ENCODE measurements at places on chromosomes 3 and 15. TPM values are rescaled to one million over a fixed set of nuclear protein-coding genes. Genes with fewer than 3 reads are reported as not detected.

- H3K27me3 ChIP-seq: peaks cover 16% of the 10 kb centered on the region
- H3K4me1 ChIP-seq: peaks cover 28% of the 10 kb centered on the region
- no peak overlapping the region for H3K4me3 ChIP-seq
These were observed 90.7 kb downstream of the TMEM266 start for GRCh38 chr15:76150513-76150912.

DNA sequence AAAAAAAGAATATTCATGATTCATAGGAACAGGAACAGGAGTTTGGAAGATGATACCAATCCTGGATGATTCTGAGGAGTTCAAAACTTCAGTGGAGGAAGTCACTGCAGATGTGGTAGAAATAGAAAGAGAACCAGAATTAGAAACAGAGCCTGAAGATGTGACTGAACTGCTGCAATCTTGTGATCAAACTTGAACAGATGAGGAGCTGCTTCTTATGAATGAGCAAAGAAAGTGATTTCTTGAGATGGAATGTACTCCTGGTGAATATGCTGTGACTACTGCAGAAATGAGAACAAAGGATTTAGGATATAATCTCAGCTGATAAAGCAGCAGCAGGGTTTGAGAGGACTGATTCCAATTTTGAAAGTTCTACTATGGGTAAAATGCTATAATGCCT is 72.7 kb downstream of the GSK3B start:
- no peak for DNase-seq
- no peak overlapping the region for H3K4me3 ChIP-seq
- no peaks in the 10 kb centered on the region for H3K36me3 ChIP-seq
- no peaks in the 10 kb centered on the region for H3K27me3 ChIP-seq
- H3K27ac ChIP-seq: no peak overlapping the region
- peaks cover 78% of the 10 kb centered on the region for H3K4me1 ChIP-seq

- no peaks in the 10 kb centered on the region for H3K4me1 ChIP-seq
- no peaks in the 10 kb centered on the region for H3K36me3 ChIP-seq
- no peak for DNase-seq
These were observed 453.7 kb downstream of the FGF12 start for GRCh38 chr3:192273697-192274010.

DNA sequence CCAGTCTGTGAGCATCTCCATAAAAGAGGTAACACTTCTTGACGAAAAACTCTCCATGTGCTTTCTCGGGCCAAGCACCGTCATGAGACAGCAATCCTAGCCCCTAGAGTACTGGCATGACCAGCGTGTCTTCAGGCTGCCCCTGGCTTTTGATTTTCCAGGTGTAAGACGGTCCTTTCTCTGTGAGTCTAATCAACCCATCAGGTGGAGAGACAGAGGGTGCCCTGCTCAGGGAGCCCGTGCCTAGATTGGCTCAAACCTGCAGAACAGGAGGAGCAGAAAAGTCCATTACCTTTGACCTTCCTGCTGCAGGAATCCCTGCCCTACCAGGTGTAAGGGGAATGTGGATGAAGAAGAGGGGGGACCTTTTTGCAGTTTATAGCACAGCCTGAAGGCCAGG is 109.5 kb upstream of the CHRM5 start:
- H3K4me3 ChIP-seq: no peak overlapping the region
- H3K4me1 ChIP-seq: no peaks in the 10 kb centered on the region
- no peak overlapping the region for H3K27ac ChIP-seq
- no peaks in the 10 kb centered on the region for H3K27me3 ChIP-seq
- H3K36me3 ChIP-seq: peaks cover 4% of the 10 kb centered on the region
- no peak for DNase-seq

GRCh38 chr3:167051421-167051820 is 328.7 kb downstream of the ZBBX start:
- peaks cover 5% of the 10 kb centered on the region for H3K36me3 ChIP-seq
- no peaks in the 10 kb centered on the region for H3K27me3 ChIP-seq
- no peak overlapping the region for H3K4me3 ChIP-seq
- no peak for DNase-seq
- no peaks in the 10 kb centered on the region for H3K4me1 ChIP-seq
- H3K27ac ChIP-seq: no peak overlapping the region

GRCh38 chr3:157282261-157283191 is 122.6 kb upstream of the CCNL1 start:
- H3K27ac ChIP-seq: no peak overlapping the region
- no peaks in the 10 kb centered on the region for H3K4me1 ChIP-seq
- peaks cover 7% of the 10 kb centered on the region for H3K27me3 ChIP-seq
- H3K36me3 ChIP-seq: no peaks in the 10 kb centered on the region
- no peak overlapping the region for H3K4me3 ChIP-seq

- no peak for DNase-seq
- no peaks in the 10 kb centered on the region for H3K4me1 ChIP-seq
- no peak overlapping the region for H3K27ac ChIP-seq
- no peaks in the 10 kb centered on the region for H3K27me3 ChIP-seq
These were observed 9.2 kb downstream of the SKIC8 start for GRCh38 chr15:78290222-78290621.

The DNAH12 gene
- 0.05 TPM for total RNA-seq

The RLBP1 gene
- 0.48 TPM for total RNA-seq

The IGF2BP2 gene
- total RNA-seq: 5.0 TPM
